ENCODE measurements at places on chromosomes 1 and 21.

DNA sequence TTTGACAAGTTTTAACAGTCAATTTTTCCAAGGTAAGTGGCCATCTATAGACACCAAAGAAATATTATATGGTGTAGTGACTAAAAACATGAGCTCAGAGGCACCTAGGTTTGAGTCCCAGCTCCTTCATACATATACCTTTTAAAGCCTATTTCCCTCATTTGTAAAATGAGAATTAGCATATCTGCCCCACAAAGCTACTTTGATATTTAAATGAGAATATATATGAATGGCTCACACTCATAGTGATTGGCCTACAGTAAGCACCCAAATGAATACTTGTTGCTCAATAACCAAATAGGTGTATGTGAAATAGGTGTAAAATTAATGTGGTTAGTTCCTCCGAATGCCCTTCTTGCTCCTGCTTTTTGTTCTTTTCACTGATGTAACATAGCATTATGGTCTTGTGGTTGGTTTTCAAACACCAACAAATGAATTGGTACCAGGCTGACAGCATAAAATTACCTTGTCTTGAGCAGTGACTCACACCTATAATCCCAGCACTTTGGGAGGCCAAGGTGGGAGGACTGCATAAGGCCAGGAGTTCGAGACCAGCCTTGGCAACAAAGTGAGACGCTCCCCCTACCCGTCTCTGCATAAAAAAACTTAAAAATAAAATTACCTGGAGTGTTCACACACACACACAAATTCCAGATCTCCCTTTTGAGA, 25.3 kb downstream of the CNIH4 start:
- no peak for DNase-seq

DNA sequence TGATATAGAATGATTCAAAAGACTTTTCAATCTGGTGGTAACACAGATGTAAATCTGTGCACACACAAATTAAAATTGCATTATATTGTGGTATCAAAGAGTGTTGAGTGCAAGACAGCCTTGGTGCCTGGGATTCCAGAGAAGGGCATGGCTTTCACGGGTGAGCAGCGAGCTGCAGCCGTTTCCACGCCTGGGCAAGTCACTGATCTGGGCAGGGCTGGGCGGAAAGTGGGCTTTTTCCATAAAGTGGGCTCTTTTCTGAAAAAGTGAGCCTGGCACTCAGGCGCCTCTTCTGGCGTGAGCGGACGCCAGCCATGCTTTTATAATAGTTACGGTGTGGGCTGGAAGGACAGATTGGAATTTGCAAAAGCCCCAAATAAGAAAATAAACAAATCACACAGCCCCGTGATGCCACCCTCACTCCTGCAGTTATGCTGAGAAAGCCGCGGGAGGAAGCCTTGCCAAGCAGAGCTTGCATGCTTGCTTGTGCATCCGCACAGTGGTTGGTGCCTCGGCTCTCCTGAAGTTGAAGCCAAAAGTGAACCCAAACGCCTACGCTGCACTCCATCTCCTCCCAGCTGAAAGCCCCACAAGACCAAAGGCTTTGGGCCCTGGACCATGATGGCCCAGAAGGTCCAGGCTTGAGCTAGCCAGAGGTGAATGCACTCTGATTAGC, 7.1 kb upstream of the C1orf115 start:
- no peak for DNase-seq

- no peak for DNase-seq
These were observed 33.2 kb downstream of the WNT3A start for GRCh38 chr1:228039986-228040385.

DNA sequence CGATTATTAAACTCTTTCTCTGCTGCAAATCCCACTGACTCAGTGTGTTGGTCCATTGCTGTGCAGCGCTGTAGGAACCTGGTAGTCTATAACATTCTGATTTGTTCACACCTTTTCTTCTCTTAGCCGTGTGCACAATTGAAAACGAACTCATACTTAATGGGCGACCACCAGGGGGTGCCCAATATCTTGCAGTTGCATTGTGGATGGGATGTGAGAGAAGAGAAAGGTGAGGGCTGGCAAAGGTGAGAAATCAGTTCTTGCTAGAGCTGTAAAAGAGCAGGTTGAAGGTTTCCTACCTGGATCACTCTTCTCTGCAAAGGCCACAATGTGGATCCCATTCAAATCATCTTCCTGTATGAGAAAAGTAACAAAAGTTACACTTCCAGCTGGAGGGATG, 51.0 kb downstream of the CASQ2 start:
- DNase-seq = no peak

DNA sequence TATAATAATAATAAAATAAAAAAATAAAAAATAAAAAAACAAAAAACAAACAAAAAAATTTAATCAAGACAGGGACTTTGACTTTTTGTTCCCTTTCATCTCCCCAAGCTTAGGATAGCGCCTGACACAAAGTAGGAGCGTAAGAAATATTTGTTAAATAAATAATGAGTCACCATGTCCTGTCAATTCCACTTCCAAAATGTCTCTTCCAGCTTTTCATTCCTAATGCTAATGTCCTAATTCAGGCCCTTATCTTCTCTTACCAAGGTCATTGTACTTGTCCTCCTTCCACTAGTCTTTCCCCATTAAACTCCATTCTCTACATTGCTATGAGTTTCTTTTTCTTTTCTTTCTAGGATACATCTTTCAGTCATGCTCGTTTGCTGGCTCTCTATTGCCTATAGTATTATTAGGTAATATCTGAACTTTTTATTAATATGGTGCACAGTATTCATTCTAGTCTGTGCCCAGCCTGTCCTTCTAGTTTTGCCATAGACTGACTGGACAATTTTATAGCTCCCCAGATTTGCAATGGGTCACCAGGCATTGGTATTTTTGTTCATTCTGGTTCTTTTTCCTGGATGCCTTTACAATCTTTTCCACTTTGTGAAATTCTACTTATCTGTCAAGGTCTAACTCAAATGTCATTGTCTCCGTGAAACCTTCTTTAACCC, 11.4 kb downstream of the NEXN start:
- DNase-seq = no peak

Data from activated CD4-positive, CD25-positive, alpha-beta regulatory T cell treated with anti-CD3 and anti-CD28 coated beads, Interleukin-2, amount 50 U/mL, for 16 hours (primary cell).